Activated naive CD8-positive, alpha-beta T cell treated with anti-CD3 and anti-CD28 coated beads, Interleukin-2, amount 10 ng/mL, durations not matched to agents 7 days and 5 days (primary cell): ENCODE measurements at places on chromosomes 2 and 18.

GRCh38 chr18:78687736-78688135 is 291.9 kb upstream of the SALL3 start:
- no peak for DNase-seq

- peak; percentile 78 for DNase-seq
Observed at GRCh38 chr2:219252900-219253752, at the start of gene TUBA4B. Gene TUBA4B, plus strand, starts transcription at chr2:219253243. Its CDS starts 165 bp downstream, at chr2:219253408.

DNA sequence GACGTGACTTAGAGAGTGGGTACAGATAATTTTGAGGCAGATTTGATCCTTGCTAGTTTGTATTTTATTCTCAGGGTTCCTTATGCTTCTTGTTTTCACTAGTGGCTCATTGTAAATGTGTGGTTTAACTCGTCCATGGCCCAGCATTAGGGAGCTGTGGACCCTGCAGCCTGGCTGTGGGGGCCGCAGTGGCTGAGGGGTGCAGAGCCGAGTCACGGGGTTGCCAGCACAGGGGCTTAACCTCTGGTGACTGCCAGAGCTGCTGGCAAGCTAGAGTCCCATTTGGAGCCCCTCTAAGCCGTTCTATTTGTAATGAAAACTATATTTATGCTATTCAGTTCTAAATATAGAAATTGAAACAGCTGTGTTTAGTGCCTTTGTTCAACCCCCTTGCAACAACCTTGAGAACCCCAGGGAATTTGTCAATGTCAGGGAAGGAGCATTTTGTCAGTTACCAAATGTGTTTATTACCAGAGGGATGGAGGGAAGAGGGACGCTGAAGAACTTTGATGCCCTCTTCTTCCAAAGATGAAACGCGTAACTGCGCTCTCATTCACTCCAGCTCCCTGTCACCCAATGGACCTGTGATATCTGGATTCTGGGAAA is 269.9 kb downstream of the MYT1L start:
- no peak for DNase-seq

GRCh38 chr2:187091664-187092063 is 242.7 kb upstream of the ZSWIM2 start:
- no peak for DNase-seq

- DNase-seq: no peak
Observed at GRCh38 chr2:204827701-204828590, 282.7 kb downstream of the PARD3B start.

DNA sequence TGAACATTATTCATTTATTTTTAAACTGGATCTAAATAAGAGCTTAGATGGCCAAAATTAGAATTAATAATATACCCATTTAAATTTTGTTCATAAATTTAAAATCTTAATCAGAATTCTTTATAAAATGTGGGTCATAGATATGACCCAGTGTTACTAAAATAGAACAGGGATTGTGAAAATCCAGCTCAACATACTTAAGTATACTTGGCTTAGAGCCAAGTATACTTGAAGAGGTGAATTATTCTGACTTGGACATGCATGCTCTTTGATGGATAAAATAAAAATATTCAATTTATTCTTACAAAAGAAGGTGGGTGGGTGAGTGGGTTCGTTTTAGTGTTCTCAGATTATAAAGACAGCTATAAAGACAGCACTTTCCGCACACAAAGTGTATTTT is 70.7 kb downstream of the SPOPL start:
- no peak for DNase-seq
